ENCODE measurements at places on chromosomes 1 and 21.

DNA sequence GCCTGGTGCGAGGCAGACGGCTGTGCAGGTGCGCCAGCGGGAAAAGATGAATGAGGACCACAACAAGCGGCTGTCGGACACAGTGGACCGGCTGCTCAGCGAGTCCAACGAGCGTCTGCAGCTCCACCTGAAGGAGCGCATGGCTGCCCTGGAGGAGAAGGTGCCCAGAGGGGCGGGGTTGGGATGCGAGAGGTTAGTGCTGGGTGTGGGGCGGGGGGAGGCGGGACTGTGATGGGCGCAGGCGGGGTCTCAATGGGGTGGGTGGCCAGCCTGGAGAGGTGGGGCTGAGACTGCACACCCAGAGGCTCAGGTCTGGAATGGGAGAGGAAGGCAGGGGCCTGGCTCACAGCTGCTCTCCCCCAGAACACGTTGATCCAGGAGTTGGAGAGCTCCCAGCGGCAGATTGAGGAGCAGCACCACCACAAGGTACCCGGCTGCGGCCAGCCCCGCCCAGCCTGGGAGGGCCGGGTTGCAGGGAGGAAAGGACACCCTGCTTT lies 22.3 kb downstream of the PPFIA4 start:
- no peak for DNase-seq

DNA sequence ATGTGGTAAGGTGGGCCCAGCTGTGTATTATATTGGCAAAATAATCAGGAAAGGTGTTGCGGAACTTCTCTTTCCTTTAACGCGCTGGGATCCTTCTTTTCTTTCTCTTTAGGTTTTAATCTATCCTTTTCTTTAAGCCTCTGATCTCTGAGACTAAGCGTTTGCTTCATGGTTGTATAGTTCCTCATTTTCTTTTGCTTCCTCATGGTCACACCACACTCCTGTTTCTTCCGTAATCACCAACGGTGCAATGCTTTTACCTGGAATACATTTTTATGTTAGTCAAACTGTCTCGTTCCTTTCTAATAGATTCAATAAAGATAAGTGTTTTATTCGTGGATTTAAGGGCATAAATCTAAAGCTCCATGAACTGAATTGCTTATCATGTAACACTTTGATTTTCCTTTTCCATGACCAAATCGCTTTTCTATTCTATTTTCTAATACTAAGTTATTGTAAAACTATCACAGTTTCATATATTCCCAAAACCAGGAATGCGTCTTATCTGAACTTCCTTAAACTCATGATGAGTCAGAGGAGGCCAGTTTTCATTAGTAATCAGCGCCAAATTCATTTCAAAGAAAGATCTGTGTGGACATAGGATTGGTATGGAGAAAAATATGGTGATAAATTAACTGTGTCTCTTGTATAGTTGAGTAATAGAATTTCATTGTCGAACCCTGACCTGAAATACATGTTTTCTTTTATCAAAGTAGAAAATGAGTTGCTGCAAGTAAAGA lies 12.2 kb downstream of the SDCCAG8 start:
- no peak for DNase-seq

- no peak for DNase-seq
Observed at GRCh38 chr1:78047631-78048030, 1.9 kb downstream of the GIPC2 start.

- no peak for DNase-seq
Observed at GRCh38 chr1:228236744-228237143, 28.9 kb downstream of the OBSCN start.

DNA sequence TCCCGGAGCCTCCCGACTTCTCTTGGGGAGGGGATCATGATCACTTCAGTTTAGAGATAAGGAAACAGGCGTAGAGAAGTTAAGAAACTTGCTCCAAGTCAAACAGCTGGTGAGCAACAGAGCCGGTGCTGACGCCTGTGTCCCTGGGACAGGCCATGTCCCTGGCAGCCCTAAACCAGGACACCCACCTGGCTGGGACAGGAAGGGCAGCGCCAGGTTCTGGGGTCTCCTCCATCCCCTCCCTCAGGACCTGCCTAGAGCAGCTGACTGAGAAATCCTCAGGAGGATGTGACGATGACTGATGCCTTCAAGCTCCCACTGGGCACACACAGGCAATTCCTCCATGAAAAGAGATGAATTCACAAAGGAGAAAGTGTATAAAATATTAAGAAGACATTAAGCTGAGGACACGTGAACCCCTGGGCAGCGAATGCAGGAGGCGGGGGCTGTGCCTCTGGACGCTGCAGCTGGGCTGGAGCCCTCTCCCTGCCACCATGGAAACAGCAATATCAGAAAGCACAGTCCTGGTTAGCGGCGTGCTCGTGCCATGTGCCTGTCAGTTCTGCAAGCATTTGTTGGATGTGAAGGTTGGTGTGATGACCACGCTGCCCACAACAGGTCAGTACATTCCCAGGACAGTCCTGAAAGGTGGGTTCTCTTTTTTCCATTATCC lies 40.1 kb upstream of the C1orf174 start:
- no peak for DNase-seq

DNA sequence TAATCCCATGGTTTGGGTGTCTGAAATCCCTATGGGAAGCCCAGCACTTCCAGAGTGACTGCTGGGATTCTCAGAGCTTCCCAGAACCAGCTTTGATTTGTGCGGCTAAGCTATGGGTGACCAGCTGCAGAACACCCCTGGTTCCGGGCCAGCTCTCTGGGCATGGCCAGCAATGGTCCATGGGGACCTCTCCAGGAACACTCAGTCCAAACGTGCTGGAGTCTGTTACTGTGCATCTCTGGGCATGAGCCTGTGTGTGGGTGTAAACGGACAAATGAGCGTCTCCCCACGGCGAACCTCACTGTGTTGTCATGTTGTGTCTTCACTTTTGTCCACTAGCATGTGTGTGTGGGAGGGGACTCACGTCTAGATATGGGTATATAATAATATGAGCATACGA lies 54.4 kb downstream of the MAB21L3 start:
- no peak for DNase-seq

GRCh38 chr1:76477156-76477555 lies 390.1 kb upstream of the ST6GALNAC5 start:
- DNase-seq = no peak

GRCh38 chr1:150572918-150573647 lies 6.3 kb downstream of the MCL1 start:
- DNase-seq = no peak

DNA sequence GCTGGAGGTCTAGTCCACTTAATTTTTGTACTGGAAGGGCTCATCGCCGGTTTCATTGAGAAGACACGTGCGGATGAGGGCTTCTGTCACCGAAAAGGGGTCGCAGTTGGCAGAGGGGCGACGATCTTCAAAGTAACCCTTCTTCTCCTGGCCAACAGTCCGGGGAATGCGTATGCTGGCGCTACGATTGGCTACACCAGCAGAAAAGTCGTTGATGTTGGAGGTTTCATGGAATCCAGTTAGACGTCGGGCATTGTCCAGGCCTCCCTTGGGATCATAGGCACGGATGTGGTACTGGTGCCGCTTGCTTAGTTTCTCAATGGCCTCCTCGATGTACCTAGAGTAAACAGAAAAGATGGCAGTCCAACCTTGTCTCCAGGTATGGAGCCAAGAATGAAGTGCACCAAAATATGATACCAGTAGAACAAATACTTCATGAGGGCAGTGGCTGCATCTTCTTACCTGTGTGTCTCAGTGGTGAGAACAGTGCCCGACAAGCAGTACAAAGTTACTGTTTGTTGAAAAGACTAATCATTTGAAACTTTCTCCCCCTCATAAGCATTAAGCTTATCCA lies 7.1 kb downstream of the GLUL start:
- DNase-seq = no peak

DNA sequence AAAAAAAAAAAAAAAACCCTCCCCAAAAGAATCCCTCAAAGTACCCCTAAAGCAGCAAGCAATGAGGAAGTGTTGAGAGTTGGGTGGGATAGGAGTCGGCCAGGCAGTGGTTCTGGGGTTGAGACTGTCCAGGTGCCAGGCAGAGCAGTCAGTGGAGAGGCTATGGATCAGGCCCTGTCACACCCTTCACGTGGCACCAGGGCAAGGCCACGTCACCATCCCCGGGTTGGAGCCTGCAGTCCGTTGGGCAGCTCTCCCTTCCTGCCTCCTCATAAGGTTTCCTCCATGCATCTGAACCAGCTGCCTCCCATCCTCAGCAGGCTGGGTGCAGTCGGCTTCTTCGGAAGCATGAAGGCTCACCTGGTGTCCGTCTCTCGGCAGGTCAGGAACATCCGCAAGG lies 36.5 kb upstream of the SELENON start:
- DNase-seq = no peak

All from thymus (tissue), 14 donors.